ENCODE measurements at places on chromosomes 3 and 15.

DNA sequence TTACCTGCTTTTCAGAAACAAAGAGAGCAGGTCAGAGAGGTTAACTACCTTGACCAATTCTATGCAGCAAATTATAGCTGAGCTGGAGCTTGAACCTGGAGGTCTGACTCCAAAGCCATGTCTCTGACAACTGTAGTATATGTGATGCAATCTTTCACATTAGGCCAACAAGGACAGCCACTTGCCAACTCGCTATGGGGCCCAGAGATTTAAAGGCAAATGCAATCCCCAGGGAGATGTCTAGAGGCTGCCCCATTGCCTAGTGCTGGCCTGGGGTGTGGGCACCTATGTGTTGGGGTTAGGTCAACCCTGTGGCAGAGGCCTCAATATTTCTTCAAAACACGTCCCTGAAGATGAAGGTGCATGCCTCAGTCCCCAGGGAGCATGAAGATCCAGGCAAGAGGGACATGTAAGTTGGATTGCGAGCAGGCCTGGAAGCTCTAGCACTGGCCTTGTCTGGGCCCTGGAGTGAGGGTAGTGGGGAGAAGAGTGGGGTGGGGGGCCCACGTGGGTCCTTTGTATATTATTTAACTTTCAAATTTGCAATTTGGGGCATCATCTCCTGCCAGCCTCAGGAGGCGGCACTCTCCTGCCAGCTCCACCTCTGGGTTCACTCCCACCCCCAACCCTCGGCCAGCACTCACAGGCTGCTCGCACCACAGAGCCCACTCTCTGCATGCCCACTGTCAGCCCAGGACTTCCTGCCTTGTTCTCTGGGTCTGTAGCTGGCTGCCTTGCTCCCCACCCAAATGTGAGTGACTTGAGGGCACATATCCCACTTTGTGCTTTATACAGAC, 64.3 kb downstream of the SLC12A8 start:
- no peak for DNase-seq

GRCh38 chr3:183532620-183533411, 22.7 kb downstream of the KLHL6 start:
- DNase-seq, result no peak

- no peak for DNase-seq
These were observed 63.6 kb downstream of the SLC15A2 start for GRCh38 chr3:121957674-121958415.

DNA sequence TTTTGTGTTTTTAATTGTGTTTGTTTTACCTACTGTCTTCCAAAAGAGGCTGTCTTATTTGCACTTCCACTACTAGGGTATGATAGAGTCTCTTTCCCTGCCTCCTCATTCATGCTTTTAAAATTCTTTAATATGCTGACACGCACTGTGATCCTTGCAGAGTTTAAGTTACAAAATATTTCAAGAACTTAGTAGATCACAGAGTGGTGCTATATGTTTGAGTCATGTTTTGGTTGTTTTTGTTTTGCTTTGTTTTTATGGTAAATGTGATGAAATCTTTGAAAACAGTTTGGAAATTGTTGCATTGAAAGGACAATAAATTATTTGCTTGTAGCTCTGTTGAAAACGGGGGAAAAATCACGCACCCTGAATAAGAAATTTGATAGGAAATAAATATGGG, 5.9 kb upstream of the ABHD10 start:
- no peak for DNase-seq

DNA sequence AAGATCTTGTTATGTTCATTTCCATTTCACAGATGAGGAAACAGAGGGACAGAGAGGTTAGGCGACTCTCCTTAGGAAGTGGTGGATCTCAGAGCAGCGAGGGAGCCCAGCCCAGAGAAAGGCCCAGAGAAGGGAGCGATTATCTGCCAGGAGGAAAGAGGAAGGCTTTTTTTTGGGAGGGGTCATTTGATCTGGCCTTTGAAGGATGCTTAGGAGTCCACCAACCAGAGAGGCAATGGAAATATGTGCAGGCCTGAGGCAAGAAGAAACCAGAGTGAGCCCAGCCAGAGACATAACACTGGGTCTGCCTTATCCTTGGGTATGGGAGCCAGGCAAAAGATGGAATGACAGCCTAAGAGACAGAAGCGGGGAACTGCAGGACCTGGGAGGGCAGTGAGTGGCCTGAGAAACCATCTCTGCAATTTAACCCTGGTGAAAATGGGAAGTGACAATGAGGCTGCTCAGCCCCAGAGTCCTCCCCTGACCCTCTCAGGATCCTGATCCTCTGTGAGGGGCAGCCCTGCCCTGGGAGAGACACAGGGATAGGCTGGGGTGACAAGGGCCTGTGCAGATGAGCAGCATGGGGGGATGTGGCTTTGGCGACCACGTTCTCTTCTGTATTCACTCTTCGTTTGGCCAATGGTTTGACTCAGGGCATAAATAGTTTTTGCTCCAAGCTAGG, 163.2 kb downstream of the WNT7A start:
- DNase-seq, result no peak

DNA sequence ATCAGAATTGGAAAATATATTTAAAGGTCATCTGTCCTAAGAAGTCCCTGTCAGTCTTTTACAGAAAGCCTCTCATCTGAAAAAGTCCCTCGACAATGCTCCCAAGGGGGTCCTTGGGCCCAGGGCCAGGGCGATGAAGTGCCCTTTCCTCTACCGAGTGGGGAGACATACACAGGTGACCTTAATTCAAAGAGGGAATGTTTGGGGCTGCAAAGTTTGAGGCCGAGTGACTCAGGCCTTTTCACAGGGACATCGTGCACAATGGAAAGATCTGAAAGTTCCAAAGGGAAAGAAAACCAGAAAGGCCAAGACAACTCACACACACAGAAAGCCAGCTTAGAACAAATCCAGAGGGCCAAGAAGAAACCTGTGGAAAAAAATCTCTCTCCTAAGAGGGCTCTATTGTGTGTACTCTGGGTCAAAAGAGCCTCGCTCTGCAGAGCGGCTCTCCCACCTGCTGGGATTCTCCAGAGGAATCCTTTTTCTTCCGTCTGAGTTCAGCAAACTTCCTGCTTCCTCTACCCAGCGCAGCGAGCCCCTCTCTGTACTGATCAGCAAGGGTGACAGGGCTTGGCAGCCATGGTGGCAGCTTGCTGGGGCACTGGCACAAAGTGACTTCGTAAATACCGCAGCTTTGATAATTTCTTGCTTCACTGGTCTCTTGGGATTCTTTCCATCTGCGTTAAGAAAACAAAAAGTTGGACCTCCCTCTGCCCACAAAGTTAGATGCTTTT, 259.1 kb downstream of the OPA1 start:
- DNase-seq, result no peak

DNA sequence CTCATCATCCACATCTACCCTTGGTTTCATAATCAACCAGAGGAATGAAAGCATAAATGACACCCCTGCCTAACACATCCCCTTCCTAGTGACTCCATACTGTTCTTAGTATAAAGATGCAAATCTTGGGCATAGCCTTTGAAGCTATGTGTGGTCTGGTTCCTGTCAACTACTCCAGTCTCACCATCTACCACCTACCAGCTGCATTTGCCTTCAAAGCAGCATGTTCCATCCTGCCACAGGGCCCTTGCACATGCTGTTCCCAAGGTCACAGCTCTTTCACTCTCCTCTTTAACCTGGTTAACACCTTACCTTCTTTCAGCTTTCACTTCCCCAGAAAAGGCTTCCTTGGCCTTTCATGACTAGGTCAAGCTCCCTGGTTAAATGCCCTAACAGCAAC, 62.3 kb upstream of the ARHGEF3 start:
- DNase-seq, result peak; percentile 21

- no peak for DNase-seq
These were observed 259.2 kb downstream of the MEIS2 start for GRCh38 chr15:36841193-36841592.

DNA sequence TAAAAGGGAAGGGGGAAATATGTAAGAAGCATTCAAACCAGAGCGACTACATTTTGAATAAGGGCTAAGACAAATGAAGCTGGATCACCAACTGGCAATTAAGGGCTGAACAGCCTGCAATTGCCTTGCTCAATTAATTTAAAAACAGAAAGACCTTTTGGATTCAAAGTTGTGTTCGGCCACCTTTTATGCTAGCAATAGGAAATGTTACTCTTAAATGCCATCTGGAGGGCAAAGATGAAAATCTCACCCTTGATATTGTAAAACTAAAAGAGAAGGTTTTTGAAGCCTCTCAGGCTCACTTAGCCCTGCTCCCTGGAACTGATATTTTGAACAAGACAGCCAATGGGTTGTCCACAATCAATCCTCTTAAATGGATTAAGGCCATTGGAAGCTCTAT, 44.2 kb downstream of the ACAD9 start:
- DNase-seq, result no peak

GRCh38 chr15:80547264-80547663, 143.1 kb downstream of the ARNT2 start:
- DNase-seq, result no peak

- DNase-seq, result no peak
These were observed 64.1 kb upstream of the SLC6A1 start for GRCh38 chr3:10928407-10928960.

GRCh38 chr3:178367817-178368617, 168.2 kb upstream of the KCNMB2 start:
- DNase-seq, result no peak

GRCh38 chr3:146559388-146559787, 15.0 kb upstream of the PLSCR1 start:
- DNase-seq, result no peak

GRCh38 chr3:181292984-181293383, 303.4 kb upstream of the DNAJC19 start:
- DNase-seq, result no peak

DNA sequence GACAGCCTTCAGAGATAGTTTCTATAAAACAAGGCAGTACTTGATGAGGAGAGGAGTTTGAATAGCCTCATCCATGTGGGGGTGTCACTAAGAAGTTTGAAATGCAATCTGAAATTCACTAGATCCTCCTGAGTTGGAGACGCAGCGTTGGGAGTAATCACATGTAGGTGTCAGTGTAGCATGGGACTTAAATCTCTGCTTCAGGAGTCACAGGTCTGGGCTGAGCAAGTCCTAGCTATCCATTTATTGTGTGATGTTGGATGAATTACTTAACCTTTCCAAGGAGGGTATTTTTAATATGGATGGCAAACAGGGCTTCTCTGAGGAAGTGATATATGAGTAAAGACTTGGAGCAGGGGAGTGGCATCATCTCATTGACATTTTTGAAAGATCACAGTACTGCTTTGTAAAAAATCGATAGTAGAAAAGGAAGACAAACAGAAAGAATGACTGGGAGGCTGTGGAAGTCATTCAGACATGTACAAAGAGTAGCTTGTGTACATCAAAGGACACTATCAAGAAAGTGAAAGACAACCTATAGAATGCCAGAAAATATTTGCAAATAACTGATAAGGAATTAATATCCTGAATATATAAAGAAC, 17.1 kb downstream of the CP start:
- DNase-seq, result no peak

DNA sequence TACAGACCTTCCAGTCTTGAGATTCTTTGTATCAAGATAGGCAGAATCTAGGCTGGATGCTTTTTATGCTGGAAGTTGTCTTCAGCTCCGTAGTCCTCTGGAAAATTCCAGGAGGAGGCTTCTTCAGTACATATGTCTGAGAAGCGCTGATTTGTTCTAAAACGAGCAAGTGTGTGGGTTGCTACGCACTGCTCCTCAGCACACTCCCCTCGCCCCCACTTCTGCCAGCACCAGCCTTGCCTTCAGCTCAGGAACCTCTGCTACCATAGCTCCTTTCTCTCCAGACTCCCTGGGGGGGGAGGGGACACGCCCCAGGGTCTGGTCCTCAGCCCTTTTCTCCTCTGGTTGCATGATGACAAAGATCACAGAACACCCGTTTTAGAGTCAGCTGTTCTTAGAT, 75.5 kb upstream of the TRA2B start:
- no peak for DNase-seq

GRCh38 chr15:96893159-96893906, 562.8 kb downstream of the NR2F2 start:
- DNase-seq, result no peak

GRCh38 chr15:50854601-50855490, 53.6 kb upstream of the AP4E1 start:
- DNase-seq, result no peak

DNA sequence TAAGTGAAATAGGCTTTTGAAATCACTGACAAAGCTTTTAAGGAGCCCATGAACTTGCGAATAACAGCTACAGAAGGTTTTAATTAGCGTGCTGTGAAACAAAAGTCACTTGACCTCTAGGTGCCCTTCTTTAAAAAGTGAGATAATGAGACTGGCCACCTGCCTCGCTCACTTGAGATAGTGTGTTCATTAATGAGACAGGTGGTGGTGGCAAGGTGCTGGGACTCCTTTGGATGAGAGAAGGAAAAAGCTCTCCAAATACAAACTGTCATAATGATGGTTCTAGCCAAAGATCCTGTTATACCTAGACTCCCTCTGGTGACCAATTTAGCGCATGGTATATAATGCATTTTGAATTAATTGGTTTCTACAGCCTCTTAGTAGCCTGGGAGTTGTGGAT, 22.7 kb upstream of the IREB2 start:
- DNase-seq, result no peak

- DNase-seq, result no peak
These were observed 6.6 kb downstream of the MAP2K5 start for GRCh38 chr15:67548862-67549651.

- no peak for DNase-seq
These were observed 93.2 kb upstream of the NEDD4 start for GRCh38 chr15:56086566-56086965.

DNA sequence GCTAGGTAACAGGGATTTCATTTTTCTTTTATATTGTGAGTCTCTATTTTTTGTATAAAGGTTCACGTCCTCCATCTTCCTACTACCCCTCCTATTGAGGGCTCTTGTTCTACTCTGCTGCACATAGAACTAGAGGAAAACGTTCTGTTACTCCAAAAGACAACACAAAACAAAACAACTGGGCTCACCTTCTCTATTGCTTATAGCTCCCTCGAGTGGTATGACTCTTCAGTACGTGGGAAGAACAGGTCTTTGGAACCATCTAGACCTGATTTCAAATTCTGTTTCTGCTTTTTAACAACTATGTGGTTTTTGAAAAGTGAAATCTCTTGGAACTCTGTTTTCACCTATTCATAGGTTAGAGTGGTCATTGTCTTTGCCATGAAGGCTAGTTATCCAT, 515.3 kb downstream of the SOX2 start:
- no peak for DNase-seq

DNA sequence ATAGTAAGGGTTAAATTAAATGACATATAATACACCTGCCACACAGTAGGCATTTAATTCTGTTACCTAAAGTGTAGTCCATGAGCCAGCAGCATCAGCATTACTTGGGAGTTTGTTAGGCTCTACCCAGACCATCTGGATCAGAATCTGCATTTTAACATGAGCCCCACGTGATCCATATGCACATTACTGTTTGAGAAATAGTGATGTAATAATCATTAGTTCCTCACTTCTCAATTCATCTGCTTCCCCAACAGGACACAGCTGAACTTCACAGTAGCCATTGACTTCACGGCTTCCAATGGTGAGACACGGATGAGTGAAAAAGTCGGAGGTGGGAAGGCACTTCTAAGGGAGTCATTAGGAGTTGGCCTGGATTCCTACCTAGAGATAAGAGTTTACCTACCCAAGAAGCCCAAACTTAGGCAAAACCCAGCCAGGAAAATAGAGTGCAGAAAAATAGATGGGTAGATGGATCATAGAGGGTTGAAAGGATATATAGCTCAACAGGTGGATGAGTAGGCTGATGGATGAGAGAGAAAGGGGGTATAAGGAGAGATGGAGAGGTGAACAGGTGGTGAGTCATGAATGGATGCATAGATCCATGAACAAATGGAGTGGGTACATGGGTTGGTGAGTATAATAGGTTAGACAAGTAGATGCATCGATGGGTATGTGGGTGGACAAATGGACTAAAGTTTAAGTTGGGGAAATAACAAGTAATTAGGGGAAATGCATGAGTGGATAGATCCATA, 13.3 kb downstream of the CPNE9 start:
- DNase-seq, result no peak
